Peyer's patch (tissue), 4 donors: ENCODE measurements at places on chromosomes 6 and 20. TPM values are rescaled to one million over a fixed set of nuclear protein-coding genes. Genes with fewer than 3 reads are reported as not detected.

Gene TRIM38
- total RNA-seq, result 24.8 TPM

Gene C20orf202
- not detected for total RNA-seq

Gene GPR6
- total RNA-seq, result not detected

GRCh38 chr20:25302596-25302995 lies 54.7 kb downstream of the PYGB start:
- DNase-seq, result no peak

- no peak for DNase-seq
Observed at GRCh38 chr20:1555952-1556351, 1.6 kb downstream of the SIRPD start.

DNA sequence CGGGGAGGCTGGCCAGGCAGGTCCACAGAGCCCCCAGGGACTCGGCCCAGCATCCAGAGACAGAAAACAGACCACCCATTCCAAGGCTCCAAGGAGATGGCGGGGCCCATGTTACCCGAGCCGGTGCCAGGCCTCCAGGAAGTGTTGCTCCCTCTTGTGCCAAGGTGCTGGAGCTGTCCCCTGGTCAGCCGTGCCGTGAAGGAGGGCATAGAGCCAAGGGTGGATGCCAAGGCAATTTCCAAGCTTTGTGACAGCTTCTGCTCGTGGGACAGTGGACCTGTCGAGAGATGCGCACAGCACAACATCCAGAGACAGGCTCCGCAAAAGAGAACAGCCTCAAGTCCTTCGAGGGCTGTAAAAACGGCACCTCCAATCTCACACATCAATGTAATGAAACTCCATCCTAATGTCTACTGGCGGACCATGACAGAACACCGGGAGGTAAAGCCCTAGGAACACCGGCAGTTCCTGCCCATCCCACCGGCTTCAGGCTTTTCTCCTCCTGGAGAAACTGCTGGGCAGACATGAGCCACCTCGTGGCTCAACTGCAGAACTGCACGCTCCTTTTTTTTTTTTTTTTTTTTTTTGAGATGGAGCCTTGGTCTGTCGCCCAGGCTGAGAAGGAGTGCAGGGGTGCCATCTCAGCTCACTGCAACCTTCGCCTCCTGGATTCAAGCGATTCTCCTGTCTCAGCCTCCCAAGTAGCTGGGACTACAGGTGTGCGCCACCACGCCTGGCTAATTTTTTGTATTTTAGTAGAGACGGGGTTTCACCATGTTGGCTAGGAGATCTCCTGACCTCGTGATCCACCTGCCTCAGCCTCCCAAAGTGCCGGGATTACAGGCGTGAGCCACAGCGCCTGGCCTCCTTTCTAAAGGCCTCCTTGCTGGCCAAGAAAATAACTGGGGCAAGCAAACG lies 30.9 kb upstream of the AVP start:
- DNase-seq, result no peak

DNA sequence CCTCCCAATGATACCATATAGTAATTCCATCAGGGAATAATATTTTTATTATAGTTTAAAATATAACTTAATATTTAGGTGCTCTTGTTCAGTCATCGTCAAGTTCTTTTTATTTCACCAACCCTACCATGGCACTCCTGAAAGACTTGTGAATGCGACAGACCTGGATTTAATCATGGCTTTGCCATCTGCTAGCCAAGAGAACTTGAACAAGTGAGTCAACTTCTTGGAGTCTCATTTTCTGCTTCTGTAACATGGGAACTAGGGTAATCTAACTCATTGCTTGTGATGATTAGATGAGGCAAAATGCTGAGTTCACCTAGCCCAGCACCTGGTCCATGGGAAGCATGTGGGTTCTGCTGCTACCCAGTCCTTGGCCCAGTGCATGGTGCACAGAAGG lies 62.9 kb downstream of the ESR1 start:
- no peak for DNase-seq

DNA sequence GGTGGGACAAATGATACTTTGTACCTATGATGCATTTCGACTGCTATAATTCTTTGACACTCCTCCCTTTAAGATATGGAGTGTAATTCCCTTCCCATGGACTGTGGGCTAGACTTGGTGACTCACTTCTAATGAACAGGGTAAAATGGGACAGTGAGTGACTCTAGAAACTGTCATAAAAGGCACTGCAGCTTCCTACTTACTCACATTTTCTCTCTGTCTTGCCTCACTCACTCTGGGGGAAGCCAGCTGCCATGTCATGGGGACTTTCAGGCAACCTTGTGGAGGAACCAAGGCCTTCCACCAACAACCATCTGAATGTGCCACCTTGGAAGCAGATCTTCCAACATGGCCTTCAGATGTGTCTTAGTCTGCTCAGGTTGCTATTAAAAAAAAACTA lies 12.9 kb upstream of the GFOD1 start:
- peak; percentile 66 for DNase-seq

GRCh38 chr6:25179051-25179778 lies 100.0 kb upstream of the CARMIL1 start:
- no peak for DNase-seq

DNA sequence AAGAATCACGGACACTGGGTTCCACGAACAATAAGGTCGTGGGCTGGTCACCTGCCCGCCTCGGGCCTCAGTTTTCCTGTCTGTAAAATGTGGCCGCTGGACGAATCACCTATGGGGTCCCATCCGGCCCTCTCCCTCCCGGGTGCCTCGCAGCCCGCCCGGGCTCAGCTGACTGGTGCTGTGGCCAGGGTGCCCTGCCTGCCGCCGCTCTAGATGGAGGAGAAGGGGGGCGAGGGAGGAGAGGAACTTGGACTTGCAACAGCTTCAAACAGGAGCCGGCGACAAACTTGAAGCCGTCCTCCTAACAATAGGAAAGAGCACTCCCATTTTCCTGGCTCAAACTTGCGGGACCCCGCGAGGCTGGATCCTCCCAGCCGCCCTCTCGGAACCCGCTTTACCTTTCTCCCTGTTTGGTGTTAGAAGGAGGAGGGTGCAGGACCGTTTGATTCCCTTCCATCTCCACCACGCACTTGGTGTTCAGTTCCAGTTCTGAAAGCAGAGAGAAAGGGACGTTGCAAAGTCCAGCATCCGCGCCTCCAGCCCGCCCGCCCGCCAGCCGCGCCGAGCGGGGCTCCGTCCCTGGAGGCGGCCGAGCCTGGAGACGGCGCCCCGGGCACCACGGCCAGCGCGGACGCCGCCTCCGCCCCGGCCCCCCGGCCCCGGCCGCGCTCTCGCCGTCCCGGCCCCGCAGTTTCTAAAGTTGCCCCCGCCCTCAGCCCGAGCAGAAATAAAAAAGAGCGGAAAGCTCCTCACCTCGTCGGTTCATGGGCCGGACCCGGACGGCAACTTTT lies 584 bp downstream of the KIF13A start:
- DNase-seq, result peak; percentile 73

- no peak for DNase-seq
Observed at GRCh38 chr6:145331066-145331465, 404.3 kb downstream of the EPM2A start.

- no peak for DNase-seq
Observed at GRCh38 chr6:105161421-105161820, 18.4 kb downstream of the POPDC3 start.

DNA sequence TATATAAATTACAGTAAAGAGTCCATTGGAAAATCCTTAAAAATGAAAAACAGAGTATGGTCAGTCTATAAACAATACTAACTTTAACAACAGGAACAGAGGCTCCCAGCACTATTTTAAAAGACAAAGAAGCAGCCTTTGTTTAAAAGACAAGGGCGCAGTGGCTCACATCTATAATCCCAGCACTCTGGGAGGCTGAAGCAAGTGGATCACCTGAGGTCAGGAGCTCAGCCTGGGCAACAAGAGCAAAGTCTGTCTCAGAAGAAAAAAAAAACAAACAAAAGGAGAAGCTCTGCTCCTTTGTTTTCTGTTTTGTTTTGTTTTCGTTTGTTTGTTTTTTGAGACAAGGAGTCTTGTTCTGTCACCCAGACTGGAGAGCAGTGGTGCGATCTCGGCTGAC lies 89.4 kb downstream of the DTNBP1 start:
- DNase-seq, result no peak

DNA sequence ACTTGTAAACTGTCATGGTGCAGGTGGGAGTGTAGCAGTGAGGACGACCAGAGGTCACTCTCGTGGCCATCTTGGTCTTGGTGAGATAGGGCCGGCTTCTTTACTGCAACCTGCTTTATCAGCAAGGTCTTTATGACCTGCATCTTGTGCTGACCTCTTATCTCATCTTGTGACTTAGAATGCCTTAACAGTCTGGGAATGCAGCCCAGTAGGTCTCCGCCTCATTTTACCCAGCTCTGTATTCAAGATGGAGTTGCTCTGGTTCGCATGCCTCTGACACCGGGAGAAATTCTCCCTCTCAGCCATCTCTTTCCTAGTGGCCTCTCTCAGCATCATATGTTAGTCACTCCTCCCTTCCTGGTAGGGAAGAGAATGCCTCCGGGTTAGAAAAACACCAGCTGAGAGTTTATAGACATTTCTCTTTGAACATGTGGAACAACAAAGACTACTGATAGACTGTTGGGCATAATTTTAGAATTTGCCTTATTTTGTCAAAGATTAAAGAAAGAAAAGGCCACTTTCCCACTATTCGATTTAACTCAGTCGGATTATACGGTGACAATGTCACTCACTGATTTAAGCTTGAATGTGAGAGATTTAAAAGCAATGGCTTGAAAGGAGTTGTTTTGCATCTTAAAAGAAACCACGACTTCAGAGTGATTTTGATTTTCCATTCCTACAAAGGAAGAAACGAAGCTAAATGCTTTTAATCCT lies 67.9 kb upstream of the SNX9 start:
- DNase-seq, result no peak
